Activated B cell treated with CpG ODN at 0.5 μM for 24 hours (primary cell): ENCODE measurements at places on chromosomes 5 and 9. TPM values are rescaled to one million over a fixed set of nuclear protein-coding genes. Genes with fewer than 3 reads are reported as not detected.
A peak's percentile ranks its signal among the peaks of the same experiment; 100 is the strongest.

Gene ADCY2
- not detected in 2 replicates for total RNA-seq

Gene GMCL2
- total RNA-seq = not detected in 2 replicates

Gene AP3B1
- 46.8 and 52.9 TPM in 2 replicates for total RNA-seq

Gene SLC28A3
- total RNA-seq = not detected in 2 replicates

Gene SPATA31D4
- total RNA-seq = not detected in 2 replicates

Gene CDX1
- total RNA-seq = not detected in 2 replicates

Gene EIF4EBP3
- total RNA-seq = 14.4 and 18.2 TPM in 2 replicates

Gene ZDHHC11B
- 0.07 and 0.09 TPM in 2 replicates for total RNA-seq

Gene ZFR
- 60.2 and 64.3 TPM in 2 replicates for total RNA-seq

Gene TLX3
- not detected in 2 replicates for total RNA-seq

Gene SOWAHA
- not detected in 2 replicates for total RNA-seq

- no peak for DNase-seq
These were observed 127.6 kb upstream of the NMUR2 start for GRCh38 chr5:152532714-152533113.

DNA sequence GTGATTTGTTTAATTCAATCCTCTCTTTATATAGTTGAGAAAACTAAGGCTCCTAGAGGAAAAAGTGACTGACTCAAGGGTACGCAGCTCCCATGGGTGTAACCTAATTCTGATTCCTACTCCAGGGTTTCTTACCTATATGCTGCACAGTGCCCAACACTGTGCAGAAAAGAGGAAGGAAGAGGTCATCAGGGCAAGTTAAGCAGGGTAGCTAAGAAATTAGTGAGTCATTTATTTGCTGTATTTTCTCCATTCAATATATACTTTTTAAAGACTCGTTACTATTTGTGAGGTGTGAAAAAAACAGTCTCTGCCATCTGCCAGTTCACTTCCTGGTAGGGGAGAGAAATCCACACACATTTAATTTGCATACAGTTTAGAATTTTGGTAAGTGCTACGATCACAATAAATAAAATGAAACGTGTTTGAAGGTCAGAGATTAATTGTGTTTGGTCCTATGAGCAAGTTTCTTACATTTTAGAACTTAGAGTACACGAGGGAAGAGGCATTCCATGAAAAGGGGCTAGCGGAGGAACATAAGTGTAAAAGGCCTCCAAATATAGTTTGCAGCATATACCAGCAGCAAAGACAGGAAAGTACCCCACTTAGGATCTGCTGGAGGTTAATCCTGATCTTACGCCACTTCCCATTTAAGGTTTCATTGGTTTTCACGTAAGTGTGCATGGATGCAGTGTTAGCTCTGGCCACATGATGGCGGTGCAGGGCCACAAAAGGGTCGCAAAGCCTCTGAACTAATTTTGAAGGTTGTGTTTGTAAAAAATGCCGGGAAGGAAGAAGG lies 59.9 kb upstream of the TLR4 start:
- peak; percentile 51 for DNase-seq

DNA sequence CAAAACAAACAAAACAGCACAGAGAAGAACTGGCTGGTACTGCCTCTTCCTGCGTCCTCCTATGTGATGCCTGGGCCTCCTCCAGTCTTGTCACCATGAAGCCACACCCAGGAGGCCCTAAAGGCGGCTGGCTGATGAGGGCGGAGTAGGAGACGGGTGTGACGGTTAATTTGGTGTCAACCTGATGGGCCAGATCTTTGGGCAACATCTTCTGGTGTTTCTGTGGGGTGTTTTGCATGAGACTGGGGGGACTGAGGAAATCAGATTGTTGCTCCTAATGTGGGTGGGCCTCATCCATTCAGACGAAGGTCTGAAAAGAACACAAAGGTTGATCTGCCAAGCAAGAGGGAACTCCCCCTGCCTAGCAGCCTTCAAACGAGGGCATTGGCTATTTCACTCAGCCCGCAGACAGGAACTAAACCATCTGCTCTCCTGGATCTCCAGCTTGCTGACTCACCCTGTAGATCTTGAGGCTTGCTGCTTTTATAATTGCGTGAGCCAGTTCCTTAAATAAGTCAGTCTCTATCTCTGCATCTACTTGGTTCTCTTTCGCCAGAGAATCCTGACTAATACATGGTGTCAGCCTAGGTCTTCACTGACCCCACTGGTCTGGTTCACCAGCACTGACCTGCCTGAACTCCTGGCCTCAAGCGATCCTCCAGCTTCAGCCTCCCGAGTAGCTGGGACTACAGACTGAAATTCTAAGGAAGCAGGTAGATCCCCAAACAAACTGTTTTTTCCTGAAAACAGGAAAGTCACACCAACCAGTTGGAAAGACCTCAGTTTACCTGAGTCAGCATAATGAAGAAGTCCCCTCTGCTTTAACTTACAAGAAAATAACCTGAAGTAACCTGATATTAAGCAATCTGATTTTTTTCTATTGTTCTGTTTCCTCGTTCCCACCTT lies 12.8 kb upstream of the ZFP62 start:
- no peak for DNase-seq

DNA sequence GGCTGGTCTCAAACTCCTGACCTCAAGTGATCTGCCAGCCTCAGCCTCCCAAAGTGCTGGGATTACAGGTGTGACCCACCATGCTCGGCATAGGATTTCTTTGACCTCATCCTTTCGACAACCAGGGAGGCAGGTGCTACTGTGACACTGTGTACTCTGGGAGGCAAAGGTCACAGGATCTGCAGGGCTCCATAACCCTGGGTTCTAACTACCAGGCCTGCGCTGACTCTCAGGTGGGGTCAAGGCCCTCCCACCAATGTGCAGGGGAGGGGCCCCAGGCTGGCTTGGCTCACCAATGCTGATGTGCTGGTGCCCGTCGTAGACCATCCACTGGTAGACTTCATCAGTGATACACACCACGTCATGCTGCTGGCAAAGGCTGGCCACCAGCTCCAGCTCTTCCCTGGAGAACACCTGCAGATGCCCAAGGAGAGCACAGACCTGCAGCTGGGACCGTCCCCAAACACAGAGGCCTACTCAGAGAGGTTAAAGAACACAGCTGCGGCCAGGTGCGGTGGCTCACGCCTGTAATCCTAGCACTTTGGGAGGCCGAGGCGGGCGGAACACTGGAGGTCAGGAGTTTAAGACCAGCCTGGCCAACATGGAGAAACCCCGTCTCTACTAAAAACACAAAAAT lies 7.0 kb upstream of the SPOUT1 start:
- no peak for DNase-seq

DNA sequence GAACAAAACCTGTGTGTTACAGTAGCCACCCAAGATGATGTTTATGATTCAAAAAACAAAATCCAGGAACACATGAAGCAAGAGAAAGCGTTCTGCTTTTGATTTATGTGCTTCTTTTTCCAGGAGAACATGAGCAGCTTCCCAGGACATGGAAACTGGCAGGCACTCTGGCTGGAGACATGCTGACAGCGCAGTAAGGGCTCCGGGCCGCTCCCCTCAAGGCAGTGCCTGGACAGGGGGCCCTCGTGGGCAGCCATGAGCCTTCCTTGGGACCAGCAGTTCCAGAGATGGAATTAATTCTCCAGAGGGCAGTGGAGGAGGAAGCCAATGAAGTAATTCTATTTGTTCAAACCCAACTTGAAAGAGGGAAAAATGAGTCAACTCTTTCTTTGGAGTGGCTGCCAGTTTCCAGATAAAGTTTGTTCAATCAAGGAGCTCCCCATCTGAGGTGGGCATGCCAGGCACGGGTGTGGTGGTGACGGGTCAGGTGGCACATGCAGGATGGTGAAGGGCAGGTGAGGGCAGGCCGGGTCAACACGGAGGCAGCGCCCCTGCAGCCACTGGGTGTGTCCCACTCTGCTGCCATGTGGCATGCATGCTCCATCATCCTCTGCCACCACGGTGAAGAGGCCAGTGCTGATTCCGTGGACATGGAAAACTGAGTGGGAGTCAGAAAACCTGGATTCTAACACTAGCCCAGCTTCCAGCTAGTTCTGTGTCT lies 83.8 kb downstream of the OTULIN start:
- no peak for DNase-seq

DNA sequence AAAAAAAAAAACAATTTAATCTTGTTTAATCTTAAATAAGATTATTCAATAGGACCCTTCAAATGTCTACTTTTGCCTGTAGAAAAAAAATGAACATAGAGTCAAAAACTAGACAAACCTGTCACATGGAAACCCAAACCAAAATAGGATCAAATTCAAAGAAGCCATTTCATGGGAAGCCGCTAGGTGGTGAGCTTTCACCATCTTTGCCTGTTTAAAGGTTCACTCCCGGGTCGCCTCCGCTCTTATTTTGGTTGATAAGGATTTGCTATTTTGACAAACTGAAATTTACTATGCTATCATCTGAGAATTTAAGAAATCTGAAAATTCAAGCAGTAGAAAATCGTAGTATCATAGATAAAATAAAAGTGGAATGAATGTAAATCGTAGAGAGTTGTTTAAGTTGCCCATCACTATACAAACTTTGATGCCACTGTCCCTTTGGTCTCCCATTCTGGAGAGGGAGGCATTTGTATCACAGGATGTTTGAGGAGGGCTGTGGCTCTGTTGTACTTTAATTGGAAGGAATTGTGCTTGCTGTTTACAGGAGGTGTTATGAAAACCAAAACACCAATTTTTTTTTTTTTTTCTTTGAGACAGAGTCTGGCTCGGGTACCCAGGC lies 43.5 kb upstream of the DNAH5 start:
- no peak for DNase-seq

DNA sequence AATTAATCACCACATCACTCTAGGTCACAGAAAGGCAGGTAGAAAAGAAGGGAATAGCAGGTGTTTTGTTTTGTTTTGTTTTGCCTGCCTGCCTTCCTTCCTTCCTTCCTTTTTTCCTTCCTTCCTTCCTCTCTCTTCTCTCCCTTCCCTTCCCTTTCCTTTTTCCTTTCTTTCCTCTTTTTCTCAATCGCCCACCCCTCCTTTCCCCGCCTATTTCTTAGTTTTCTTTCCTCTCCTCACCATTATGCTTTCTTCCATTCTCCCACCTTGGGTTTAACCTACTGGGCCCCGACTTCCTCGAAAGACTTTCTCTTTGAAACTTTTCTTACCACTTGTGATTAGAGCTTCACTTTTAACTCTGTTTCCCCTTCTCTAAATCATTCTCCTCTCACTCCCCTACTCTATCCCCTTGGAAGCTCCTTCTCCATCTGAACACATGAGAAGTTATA lies 231.3 kb upstream of the CD180 start:
- no peak for DNase-seq

DNA sequence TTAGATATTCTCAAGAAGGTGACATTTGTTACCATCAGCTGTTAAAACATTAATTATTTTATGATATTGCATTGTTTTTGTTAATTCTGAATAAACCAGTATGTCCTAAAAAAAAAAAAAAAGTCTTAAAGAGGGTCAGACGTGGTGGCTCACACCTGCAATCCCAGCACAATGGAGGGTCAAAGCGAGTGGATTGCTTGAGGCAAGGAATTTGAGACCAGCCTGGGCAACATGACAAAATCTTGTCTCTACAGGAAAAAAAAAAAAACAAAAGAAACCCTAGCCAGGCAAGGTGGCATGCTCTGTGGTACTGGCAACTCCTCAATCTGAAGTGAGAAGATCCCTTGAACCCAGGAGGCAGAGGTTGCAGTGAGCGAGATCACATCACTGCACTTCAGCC lies 46.8 kb downstream of the CYLC2 start:
- DNase-seq = no peak

DNA sequence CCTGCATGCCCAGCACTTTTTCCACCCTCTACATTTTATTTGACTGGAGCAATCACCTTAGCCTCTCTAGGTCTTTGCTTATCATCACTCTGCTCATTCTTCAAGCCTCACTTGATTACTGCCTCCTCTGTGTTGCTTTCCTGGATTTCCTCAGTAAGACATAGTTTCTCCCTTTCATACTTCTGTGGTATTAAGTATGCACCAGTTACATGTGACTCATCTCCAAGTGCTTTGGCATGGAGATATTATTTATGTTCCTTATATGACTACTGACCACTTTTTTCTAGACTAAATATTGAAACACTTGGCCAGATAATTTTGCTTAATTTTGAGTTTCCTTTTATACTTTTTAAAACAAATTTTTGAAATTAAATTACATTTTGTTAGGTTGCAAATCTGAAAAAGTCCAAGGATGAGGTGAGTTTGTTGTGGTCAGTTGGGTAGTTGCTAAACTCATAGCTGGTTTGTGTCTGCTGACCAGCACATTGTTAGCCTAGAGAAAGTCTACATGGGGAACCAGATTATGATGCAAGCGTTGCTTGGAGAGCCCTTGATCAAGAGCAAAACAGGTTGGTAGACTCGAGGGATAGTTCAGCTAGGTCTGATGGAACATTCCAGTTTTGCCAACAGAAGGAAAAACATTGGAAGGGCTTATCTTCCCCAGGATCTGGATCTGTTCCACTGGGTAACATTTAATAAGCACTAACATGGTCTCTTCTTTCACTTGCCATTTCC lies 140.2 kb downstream of the TMC1 start:
- DNase-seq = no peak

- no peak for DNase-seq
These were observed 1.8 kb upstream of the PROB1 start for GRCh38 chr5:139396691-139397090.

- no peak for DNase-seq
These were observed 24.1 kb upstream of the PCSK5 start for GRCh38 chr9:75866273-75866871.

GRCh38 chr9:116449949-116450348 lies 237.2 kb upstream of the TRIM32 start:
- no peak for DNase-seq

- peak; percentile 47 for DNase-seq
These were observed at the start of gene PRR16 for GRCh38 chr5:120463991-120464626. Gene PRR16 (plus strand): TSS chr5:120464300.

- DNase-seq = no peak
These were observed 41.2 kb downstream of the SLC6A3 start for GRCh38 chr5:1404062-1404461.

DNA sequence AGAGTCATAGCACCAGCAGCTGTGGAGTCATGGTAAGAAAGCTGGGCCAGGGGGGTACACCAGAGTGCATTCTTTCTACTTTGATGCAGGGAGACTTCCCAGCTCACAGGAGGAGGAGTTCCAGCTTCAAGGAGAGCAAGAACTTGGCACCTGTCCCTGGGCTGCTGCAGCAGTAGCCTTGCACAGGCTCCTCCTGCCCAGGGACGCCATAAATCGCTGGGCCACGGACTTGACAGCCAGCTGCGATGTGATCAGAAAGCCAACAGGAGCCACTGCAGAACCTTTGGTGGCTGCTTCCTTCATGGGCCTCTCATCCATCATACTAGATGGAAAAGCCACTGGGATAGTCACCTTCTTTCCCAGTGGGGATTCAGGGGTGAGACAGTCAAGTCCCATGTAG lies 234.7 kb downstream of the NMUR2 start:
- no peak for DNase-seq

- DNase-seq = no peak
These were observed 391 bp upstream of the NRG2 start for GRCh38 chr5:140043508-140043872.

- DNase-seq = no peak
These were observed 220.9 kb downstream of the PAX5 start for GRCh38 chr9:36813154-36813553.

- DNase-seq = no peak
These were observed 303.3 kb upstream of the PRDM9 start for GRCh38 chr5:23204111-23204510.

DNA sequence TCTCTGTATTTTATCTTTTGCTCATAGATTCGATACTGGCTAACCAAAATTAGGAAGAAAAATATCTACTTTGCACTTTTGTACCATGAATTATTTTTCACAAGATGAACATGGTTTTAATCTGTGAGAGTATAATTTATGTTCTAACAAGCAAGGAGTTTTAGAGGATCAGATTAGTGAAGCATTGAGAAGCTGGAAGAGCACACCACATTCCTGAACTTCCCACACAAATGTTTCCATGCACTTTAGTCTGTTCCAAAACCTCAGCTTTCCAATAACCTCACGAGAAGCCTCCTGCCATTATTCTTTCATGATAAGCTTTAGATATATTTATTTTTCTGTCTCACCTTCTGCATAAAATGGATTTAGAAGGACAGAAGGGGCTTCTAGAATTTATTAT lies 98.7 kb upstream of the MPDZ start:
- no peak for DNase-seq
